ENCODE measurements at places on chromosomes 2 and 18. TPM values are rescaled to one million over a fixed set of nuclear protein-coding genes. Genes with fewer than 3 reads are reported as not detected.

Gene CLIP4
- 16.6 TPM for polyA plus RNA-seq

Gene SP5
- 7.1 TPM for polyA plus RNA-seq

Gene C2orf66
- not detected for polyA plus RNA-seq

Gene PMAIP1
- 3.4 TPM for polyA plus RNA-seq

Gene GALR1
- polyA plus RNA-seq: 0.05 TPM

Gene SAG
- polyA plus RNA-seq: 0.11 TPM

Gene FBLN7
- 11.8 TPM for polyA plus RNA-seq

Gene C2orf78
- polyA plus RNA-seq: not detected

Gene GRP
- polyA plus RNA-seq: 85.7 TPM

Gene C2orf80
- 0.19 TPM for polyA plus RNA-seq

Gene FSIP2
- polyA plus RNA-seq: 0.87 TPM

Gene AQP12B
- polyA plus RNA-seq: not detected

Gene STPG4
- polyA plus RNA-seq: 0.24 TPM

Gene IL36A
- not detected for polyA plus RNA-seq

Gene VRK2
- 20.5 TPM for polyA plus RNA-seq

Gene IL18RAP
- 1.3 TPM for polyA plus RNA-seq

Gene SIX2
- polyA plus RNA-seq: 0.91 TPM

Gene GCA
- polyA plus RNA-seq: 34.9 TPM

Gene COL6A3
- 773 TPM for polyA plus RNA-seq

Gene EHBP1
- polyA plus RNA-seq: 30.5 TPM

Gene IL1RL1
- polyA plus RNA-seq: 0.14 TPM

Gene SLC9A4
- not detected for polyA plus RNA-seq

Gene TMEFF2
- 0.72 TPM for polyA plus RNA-seq

Gene GALNT14
- polyA plus RNA-seq: 4.4 TPM

Gene KCNS3
- polyA plus RNA-seq: 42.2 TPM

Gene ITSN2
- 37.7 TPM for polyA plus RNA-seq

Gene HOXD12
- polyA plus RNA-seq: not detected

Gene EMILIN2
- 12.7 TPM for polyA plus RNA-seq

Gene RNF25
- 43.5 TPM for polyA plus RNA-seq

Gene G6PC2
- polyA plus RNA-seq: 0.19 TPM

Measured in right lung (tissue), 10 donors.